ENCODE measurements at places on chromosomes 16 and 17.

GRCh38 chr17:2436316-2436905 lies 35.6 kb upstream of the MNT start:
- DNase-seq, result no peak

DNA sequence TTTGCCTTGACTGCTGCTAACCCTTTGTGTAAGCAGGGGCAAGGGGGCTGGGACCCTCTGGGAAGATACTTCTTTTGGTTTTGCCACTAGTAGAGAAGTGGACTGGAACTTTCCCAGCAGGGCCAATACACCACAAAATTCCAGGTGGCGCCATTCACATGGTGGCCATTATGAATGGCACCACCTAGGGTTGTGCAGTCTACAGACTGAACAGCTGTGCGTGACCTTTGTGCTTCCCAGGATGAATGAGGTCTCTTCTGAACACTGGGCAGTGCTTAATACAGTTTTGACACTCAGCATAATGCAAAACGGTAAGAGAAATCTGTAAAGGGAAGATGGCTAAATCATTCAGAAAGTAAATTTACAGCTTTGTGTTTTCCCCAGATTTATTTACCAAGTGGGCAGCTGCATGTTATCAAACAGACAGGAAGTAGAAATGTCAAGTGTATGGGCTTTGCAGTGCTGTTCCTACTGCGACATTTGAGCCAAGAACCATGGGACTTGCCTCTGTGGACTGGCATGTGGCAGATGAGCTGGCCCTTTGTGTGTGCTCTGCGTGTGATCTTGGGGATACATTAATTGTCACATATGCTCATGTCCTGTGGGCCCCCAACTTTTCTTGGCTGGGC lies 9.2 kb downstream of the SYT17 start:
- DNase-seq, result peak; percentile 15

DNA sequence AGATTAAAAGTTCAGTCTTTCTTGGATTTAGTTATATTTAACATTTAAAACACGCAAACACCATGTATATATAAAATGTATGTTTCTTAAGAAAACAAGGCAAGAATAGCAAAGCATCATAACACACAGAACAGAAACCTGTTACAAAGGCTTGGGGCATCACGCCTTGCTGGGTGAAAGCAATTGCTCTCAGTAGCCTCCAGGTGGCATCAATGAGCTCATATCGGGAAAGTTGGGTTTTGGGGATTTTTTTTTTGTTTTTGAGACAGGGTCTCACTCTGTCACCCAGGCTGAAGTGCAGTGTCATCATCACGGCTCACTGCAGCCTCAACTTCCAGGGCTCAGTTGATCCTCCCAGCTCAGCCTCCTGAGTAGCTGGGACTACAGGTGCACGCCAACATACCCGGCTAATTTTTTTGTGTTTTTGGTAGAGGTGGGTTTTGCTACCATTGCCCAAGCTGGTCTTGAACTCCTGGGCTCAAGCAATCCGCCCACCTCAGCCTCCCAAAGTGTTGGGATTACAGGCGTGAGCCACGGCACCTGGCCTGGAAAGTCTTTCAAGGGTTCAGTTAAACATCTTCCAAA lies 56.9 kb downstream of the CYB5D2 start:
- peak; percentile 55 for DNase-seq

- DNase-seq, result no peak
Observed at GRCh38 chr16:86480444-86480843, 29.9 kb upstream of the FOXF1 start.

DNA sequence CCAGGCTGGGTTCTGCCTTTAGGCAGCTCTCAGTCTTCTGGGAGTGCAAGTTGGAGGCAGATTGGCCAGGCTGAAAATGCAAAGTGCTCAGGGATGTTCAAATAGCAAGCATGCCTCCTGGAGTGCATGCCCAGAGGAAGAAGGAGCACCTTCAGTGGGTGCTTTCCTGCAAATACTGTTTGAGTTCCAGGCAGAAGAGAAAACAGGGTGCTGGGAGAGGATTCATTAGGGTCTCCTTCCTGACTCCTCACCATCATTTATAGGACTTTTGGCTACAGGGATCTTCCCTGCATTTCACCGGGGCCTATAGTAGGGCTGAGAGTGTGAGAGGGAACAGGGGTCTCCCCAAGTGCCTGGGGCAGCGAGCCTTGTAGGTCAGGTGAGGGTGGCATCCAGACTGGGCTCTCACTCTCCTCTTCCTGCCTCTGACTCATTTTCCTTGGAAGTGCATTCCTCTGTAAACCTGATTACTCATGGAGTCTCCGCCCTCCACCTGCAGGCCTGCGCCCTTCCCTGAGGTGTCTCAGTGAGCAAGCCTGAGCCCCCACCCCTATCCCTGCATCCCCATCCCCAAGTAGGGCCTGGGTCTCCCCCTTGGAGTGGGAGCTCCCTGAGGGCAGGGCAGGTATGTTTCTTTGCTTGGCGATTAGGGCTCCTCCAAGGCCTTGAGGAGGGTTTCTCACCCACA lies 17.1 kb upstream of the TNS4 start:
- DNase-seq, result peak; percentile 77

GRCh38 chr16:72468582-72468981 lies 296.6 kb upstream of the PMFBP1 start:
- DNase-seq, result no peak

GRCh38 chr17:61782683-61783082 lies 80.6 kb downstream of the BRIP1 start:
- no peak for DNase-seq

DNA sequence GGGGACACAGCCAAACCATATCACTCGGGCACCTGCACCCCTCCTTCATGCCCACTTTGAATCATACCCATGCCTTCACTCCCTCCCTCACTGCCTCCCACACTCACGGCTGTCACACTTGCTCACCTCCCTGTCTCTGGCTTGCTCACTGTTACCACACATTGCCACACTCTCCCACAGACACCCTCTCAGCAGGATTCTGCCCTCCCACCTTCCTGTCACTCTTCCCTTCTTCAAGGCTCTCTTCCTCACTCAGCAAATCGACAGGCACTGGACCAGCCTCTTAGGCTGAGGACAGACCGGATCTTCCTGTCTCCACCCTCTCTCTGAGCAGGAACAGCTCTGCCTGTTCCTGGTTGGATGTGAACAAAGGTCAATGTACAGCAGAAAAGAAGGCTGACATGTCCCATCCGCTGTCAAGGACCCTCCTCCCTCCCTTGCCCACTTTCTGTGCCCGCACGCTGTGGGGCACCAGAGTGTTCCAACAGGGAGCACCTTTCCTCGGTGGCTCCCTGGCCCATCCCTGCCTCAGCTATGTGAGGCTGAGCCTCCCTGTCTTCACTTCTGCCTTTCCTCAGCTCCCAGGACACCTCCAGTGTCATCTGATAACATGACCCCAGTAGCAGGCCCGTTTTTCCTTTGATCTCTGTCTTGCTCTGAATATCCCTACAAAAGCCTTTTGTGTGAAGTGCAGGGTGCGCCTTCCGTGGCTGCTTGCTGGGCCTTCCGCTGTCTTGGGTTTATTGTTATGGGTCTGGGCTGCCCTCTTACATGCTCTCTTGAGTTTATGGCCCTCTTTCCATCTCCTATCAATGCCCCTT lies 47.0 kb downstream of the CCDC182 start:
- no peak for DNase-seq

- no peak for DNase-seq
Observed at GRCh38 chr17:27157898-27158297, 136.0 kb upstream of the WSB1 start.

DNA sequence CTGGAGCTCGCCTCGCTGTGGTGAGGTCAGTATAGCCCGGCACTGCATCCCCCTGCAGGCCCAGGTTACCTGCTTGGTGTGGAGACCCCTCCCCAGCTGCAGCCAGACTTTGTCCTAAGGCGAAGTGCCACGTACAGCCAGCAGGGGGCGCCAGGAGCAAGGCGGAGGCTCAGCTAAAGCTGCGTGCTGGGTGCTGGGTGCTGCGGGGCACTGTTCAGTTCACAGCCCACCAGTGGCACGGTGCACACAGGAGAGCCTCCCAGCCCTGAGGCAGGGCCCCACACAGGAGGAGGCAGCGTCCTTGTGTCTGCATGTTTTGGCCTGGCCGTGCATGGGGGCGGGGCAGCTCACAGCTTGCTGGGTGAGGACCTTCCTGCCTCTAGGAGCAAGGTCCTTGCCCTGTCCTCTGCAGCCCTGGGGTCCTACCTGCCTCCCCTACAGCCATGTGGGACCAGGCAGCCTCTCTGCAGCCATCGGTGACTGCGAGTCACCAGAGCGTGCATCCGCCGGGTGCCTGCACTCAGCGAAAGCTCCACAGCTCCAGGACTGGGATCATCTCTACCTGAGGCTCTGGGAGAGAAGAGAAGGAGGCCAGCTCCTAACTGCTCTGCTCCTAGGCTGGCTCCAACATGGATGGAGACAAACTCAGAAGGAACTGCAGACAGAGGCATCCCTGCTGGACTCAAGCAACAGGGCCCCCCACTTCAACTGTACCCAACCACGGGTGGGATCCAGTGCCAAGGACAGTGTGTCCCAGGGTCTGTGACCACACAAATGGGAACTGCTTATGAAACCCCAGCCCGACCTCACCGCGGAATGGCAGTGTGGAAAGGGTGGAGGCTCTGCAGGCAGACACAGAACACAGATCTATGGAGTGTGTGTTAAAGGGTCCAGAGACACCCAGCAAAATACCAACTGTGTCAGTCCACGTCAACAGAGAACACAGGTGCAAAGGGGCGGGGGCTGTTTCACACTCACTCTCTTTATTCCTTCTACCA lies 19.0 kb downstream of the SLC7A5 start:
- peak; percentile 65 for DNase-seq

GRCh38 chr17:47188271-47188875 lies 722 bp downstream of the CDC27 start:
- DNase-seq, result peak; percentile 37

GRCh38 chr16:15523092-15523541 lies 88.7 kb downstream of the BMERB1 start:
- no peak for DNase-seq

DNA sequence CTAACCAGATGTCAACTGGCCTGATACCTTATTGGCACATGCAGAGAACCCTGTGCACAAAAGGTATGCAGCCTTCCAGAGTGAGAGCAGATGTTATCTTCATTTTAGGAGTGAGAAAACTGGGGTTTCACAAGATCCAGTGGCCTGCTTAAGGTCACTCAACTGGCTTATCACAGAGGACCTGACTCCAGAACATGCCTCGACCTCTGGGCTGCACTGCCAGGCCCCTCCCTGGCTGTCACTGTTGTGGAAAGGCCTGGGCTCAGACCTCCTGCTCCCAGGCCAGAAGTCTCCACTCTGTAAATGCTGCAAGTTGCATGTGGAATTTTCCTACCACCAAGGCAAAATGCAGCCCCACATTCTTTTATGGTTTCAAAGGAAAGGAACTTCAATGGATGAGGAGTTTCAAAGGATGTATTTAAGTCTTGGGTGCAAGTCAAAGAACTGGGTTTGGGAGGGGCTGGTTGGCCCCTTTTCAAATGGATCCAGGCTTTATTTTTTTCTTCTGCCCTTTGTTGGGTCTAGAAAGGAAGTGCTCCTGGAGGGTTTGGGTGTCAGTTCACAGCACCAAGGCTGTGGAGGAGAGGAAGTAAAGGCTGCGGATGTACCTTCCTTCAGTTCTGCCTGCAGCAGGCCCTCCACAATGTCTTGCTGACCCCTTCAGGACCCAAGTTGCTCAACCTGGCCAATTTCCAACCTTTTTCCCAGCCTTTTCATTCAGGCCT lies 30.4 kb upstream of the SMPD3 start:
- no peak for DNase-seq

DNA sequence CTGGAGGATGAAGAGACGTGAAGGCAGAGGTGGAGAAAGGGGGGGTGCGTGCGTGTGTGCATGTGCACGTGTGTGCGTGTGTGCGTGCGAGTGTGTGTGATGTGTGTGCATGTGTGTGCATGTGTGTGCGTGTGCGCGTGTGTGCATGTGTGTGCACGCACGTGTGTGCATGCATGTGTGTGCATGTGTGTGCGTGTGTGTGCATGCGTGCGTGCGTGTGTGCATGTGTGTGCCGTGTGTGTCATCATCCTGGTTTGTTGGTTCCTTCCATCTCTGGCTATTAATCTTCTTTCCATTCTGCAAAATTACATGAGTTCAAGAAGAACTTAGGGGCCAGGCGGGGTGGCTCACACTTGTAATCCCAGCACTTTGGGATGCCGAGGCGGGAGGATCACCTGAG lies 17.0 kb upstream of the RPL38 start:
- no peak for DNase-seq

DNA sequence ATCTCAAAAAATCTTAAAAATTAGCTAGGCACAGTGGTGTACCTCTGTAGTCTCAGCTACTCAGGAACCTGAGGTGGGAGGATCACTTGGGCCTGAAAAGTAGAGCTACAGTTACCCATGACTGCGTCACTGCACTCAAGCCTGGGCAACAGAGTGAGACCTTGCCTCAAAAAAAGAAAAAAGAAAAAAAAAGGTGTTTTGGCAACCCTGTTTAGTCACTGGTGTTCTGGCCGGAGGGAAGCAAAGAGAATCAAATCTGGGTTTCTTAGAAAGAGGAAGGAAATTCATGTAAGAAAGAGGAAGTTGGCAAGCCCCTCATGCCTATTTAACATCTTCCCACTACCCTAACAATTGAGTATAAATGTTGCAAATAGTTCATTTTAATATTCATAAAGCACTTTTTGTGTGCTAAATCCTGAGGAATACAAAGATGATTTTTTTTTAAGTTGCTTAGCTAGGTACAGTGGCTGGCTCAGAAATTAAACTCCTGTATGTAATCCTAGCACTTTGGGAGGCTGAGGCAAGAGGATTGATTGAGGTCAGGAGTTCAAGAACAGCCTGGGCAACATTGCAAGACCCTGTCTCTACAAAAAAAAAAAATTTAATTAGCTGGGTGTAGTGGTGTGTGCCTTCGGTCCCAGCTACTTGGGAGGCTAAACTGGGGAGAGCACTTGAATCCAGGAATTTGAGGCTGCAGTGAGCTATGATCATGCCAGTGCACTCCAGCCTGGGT lies 6.5 kb upstream of the USP32 start:
- DNase-seq, result no peak

- no peak for DNase-seq
Observed at GRCh38 chr16:79054211-79054984, 546.1 kb downstream of the MAF start.

- DNase-seq, result no peak
Observed at GRCh38 chr17:733743-734142, 1.3 kb downstream of the TLCD3A start.

DNA sequence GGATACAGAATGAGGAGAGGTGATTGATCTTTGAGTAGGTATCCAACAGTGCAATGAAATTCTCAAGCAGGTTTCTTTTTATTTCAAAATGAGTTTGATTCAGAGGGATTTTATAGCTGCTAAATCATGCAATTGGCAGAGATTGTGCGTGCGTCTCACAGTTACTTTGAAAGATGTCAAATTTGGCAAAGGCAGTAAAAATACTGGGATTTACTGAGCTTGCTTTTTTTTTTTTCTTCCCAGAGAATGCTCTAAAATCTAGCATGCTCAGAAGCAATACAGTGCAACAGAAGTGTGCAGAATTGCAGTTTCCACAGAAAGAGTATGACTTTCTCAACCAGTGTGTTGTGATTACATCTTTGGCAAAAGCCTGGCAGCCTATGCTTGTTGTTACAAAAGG lies 410.7 kb upstream of the GOT2 start:
- no peak for DNase-seq

GRCh38 chr16:78134944-78135619 lies 35.6 kb downstream of the WWOX start:
- DNase-seq, result no peak

GRCh38 chr16:53911513-53911912 lies 207.6 kb downstream of the FTO start:
- DNase-seq, result no peak

Data from ACHN (cell line).